ENCODE measurements at places on chromosomes 7 and 10.

DNA sequence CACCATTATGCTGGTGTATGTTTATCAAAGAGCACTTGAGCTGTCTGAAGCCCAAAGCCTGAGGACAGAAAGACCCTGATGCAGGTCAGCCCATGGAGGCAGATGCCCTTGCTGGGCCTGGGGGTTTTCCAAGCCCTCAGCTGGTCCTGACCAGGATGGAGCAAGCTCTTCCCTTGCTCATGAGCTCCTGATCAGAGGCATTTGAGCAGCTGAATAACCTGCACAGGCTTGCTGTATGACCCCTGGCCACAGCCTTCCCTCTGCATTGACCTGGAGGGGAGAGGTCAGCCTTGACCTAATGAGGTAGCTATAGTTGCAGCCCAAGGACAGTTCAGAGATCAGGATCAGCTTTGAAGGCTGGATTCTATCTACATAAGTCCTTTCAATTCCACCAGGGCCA lies 13.0 kb downstream of the AQP1 start:
- DNase-seq: no peak

DNA sequence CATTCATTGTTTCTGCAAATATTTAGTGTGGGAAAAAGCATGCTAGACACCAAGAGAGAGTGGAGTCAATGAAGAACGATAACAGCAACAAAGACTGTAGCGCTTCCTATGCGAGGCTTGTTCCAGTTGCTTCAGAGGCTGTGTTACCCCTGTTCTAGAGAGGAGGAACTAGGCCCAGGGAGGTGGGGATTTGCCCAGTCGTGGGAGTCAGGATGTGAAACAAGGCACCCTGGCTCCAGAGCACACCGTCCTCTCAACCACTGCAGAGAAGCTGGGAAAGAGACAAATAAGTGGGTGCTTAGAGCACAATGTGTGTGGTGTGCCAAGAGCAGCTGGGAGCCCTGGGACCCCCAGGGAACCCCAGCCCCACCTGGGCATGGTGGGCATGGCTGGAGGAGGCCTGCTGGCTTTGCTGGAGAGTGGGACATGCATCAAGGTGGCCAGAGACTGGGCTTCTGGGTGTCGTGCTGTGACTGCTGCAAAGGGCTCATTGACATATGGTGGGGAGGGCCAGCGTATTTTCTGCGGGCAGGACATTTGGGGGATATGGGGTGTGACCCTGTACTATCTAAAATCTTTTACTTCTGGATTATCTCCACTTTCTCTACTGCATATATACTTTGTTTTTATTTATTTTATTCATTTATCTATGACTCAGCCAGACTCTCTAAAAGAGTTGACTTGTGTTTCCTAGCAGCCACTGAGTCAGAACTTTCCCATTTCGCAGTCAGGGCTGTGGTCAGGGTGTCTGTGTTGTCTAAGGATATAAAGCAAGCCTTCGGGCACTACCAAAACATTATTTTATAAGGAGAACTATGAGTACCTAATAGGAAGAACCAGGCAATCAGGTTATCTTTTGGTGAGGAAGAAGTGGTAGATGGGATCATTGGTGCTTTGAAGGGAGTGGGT lies 95.4 kb downstream of the TCF7L2 start:
- no peak for DNase-seq

DNA sequence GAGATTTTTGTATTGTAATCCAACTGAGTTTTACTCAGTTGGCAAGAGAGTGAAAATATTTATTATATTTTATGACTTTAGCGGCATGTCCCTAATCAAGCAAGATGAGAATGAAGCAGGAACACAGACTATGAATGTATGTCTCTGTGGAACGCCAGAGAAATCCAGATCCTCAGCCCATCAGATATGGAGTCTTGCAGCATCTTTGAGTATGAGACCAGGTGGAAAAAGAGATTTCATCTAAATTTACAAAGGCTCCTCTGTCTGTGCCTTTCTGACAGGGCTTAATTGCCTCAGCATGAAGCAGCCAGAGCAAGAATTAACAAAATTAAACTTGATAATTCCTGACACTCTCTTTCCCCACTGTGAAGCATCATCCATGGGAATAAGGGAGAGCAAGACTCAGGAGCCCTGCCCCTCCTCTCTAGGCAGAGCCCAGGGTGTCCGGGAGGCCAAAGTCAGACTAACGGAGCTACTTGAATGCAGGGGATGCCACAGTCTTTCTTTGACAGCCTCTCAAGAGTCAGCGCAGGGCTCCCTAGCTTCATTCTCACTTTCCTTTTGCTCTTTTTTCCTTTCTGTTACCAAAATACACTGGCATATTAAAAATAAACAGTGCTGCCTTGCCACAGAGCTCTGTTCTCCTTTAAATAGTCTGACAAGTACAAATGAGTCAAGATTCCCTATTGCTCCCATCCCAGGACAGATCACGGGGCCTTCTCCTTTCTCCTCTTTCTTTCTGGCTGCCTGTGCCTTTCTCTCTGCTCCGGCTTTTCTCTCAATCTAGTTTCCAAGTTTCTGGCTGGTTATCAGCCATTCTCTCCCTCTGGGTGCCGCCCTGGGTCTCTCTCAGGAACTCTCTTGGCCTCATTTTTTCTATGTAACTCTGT lies 132.2 kb upstream of the INHBA start:
- DNase-seq: no peak

DNA sequence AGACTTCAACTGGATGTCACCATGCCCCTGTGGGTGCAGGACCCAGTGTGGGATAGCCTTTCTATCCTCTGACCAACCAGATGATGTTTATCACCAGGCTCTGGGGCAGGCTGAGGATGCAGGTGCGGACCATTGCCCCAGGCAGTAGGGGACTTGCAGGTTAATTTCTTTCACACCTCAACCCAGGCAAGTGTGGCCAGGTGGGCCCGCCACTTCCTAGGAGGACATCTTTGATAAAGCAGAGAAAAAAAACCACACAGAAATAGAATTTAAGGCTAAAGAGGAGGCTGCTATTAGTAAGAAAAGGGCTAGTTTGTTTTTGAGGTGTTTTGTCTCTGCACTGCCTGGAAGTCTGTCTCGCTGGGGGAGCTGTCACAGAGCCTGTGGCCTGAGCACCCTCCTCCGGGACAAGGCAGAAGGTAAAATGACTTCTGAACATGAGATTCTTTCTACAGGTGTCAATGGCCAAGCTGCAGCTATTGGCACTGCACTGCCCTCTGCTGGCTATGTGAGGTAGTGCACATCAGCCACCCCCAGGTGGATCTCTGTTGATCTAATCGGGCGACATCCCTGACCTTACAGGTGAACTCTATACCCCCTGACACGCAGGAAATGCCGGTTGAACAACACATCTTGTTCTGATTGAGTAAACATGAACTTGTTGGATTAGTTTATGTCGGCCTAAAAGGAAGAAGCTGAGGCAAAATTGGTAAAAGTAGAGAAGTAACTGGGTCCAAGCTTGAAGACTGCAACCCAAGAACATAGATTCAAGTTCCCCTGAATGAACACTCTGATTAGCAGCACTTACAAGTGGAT lies 21.0 kb downstream of the UPP1 start:
- peak; percentile 60 for DNase-seq

- DNase-seq: no peak
These were observed 327.2 kb downstream of the DNAJB6 start for GRCh38 chr7:157664034-157664433.

DNA sequence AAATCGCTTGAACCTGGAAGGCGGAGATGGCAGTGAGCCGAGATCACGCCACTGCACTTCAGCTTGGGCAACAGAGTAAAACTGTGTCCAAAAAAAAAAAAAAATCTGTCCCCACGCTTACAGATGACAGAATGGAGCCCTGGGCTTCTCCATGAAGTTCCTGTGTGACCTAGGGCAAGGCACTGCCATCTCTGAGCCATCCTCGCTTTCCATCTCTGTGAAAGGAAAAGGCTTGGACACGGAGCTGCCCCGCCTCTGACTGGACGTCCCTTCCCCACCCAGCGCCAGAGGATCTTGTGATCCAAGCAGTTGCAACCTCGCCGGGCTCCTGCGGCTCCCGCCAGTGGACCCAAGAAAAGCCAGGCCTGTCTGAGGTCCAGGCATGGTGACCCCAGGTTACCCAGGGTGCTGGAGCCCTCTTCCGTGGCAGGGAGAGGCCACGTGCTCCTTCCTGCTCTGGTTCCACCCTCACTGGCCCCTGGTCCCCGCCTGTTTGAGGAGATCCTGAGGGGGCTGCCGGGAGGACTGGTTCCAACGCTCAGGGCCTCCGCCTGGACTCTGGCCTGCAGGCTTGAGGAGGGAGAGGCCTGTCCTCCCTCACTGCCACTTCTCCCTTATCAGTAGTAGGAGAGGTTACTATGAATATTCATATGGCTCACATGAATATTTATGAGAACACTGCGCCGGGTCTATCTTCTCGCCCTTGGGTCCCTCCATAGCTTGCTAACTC lies 25.6 kb upstream of the ELFN1 start:
- DNase-seq: no peak

- no peak for DNase-seq
These were observed 16.1 kb upstream of the ABCC2 start for GRCh38 chr10:99766302-99766681.

- no peak for DNase-seq
These were observed 73.4 kb downstream of the MYOF start for GRCh38 chr10:93408783-93409182.

DNA sequence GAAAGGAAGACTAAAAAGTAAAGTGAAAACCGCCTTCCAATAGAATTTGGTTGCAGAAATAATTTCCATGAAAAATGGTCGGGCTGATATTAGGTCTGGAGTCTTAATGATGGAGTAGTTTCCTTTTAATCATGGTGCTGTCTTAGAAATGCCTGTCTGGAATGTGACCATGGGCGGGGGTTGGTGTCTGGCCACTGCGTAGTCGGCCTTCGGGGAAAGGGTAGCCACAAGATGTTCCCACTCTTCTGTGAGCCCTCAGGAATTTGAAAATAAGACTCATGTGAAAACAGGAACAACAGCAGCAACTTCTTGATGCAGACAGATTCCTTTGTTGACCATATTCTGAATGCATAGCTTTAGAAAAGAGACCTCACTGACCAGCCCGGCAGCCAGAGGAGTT lies 176.8 kb downstream of the KIAA1217 start:
- no peak for DNase-seq

Measured in GM19239 (cell line).